Stimulated activated CD4-positive, alpha-beta T cell treated with anti-CD3 and anti-CD28 coated beads, TNF-alpha, amount 100 ng/mL, for 4 hours (primary cell): ENCODE measurements at places on chromosomes 2 and 18.

GRCh38 chr2:162103443-162104009 is 29.5 kb upstream of the DPP4 start:
- DNase-seq: no peak

DNA sequence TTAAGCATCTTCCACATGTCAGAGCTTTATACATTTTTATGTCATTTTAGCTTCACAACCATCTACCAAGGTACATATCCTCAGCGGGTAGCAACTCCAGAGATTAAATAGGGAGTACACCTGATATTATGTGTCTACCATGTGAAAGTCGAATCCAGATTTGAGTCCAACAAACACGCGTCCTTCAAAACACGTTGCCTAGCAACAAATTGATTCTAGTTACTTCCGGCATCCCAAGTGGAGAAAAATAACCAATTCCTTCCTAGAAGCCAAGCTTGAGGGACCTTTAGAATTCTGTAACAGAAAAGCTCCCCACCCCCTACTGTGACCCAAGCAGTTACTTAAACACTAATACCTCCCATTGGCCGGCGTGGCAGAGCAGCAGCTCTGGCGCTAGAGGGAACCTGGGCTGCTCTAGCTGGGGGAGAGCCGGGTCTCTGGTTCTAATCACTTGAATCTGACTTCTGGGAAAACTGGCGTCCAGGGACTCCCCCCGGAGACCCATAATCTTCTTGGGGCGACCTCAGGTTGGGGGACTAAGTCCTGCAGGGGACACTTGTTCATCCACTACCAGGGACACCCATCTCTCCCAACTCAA is at the start of gene ERICH2:
TSS of gene ERICH2 (plus strand) at position 371 of the 598 bp plus-strand sequence. CDS start 304 bp downstream, outside the sequence.
- DNase-seq: no peak

DNA sequence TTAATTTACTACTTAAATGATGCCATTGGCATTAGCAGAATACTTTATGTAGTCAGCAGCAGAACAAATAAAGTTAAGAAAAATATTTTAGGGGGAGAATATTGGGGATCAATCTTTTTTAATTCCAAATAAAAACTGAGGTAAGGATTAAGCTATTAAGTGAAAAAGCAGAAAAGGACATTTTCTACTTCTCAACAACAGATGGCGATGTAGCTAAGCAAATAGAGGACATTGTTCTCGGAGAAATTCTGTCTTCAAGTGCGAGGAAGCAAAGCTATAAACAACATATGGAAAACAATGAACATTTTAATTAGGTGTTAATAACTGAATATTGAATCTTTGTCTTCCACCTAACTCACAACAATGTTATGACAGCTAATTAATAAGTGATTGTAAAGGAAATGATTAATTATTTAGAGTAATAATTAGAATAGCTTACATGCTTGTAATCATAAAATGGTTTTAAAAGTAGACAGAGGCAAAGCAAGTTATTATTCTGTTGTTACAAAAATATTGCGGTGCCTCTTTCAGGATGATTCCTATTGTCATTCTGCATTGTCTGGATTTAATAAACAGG is 32.9 kb upstream of the CCDC93 start:
- no peak for DNase-seq

GRCh38 chr2:101297383-101297782 is 11.1 kb downstream of the RNF149 start:
- DNase-seq: no peak

GRCh38 chr2:28155627-28156026 is 237.0 kb upstream of the FOSL2 start:
- DNase-seq: no peak

- DNase-seq: no peak
Measured at GRCh38 chr18:70907673-70908072, 618.8 kb downstream of the SOCS6 start.

DNA sequence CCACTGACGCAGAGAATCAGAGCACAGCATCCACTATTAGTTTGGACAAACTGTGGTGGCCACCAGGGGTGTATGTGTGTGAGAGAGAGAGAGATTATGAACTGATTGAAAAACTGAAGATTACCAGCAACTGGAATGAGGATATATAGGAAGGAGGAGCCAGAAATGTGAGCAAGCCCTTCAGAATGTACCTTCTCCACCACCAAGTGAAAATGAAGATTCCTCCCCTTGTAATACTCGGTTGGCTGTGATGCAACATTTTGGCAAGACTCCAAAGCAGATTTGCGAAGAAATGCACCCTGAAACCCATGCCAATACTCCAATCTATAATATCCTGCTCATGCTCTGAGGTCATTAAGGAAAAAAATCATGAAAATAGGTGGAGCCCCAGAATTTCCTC is 121.2 kb upstream of the SLC35G4 start:
- no peak for DNase-seq

GRCh38 chr18:3305933-3306332 is 44.0 kb downstream of the MYL12B start:
- DNase-seq: no peak

DNA sequence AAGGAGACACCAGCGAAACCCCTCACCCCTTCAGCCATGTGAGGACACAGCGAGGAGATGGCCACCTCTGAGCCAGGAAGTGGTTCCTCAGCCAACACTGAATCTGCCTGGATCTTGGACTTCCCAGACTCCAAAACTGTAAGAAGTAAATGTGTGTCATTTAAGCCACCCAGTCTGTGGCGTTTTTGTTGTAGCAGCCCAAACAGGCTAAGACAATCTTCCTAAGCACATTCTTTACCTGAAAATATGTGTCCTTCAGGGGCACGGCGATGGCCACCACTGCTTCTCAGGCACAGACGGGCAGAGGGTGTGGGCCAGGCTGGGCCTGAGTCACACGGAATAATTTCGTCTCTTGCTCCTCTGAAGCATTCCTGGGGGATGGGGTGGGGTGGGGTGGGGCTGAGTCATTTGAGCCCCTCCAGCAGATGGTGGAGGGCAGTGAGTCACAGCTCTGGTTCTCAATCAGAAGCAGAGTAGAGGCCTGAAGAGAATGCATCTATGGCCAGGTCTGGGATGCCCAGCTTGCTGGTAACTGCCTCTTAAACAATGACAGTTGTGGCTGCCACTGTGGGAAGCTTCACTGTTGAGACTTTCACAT is 142.4 kb downstream of the CAPN13 start:
- no peak for DNase-seq

DNA sequence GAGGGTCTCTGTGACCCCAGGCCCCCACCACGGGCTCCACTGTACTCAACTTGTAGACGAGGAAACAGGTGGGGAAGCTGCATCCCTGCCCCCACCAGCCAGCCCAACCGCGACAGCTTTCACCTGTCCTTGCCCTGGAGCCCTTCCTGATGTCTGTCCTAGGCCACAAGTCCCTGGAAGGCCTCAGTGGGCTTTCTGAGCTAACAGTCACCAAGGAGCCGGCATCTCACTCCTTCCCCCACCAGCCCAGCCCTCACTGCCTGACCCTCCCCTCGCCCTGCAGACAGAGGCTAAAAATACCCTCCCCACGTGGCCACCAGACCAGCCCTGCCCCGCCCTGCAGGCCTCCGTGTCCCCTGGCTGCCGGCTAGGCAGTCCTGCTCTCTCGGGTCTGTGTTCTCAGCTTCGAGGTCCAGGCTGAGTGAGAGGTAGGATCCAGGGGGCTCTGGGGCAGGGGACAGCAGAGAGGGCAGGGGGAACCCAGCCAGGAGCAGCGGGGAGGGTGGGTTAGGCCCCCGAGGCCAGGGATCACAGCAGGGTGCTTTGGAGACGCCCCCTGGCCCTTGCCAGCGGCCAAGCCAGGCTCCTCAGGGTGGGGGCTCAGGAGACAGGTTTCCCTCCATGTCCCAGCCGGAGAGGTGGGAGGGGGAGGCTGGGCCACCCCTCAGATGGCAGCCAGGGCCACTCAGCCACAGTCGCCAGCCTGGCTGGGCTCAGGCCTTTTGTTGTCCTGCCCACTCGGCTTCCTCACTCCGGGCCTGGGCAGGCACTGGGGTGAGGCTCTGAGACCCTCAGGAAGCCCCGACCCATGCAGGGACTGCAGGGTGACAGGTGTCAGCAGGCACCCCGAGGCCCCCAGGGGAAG is at the start of gene KLHL30:
TSS of gene KLHL30 (plus strand) at position 338 of the 865 bp plus-strand sequence. CDS start 2,087 bp downstream, outside the sequence.
- DNase-seq: no peak

DNA sequence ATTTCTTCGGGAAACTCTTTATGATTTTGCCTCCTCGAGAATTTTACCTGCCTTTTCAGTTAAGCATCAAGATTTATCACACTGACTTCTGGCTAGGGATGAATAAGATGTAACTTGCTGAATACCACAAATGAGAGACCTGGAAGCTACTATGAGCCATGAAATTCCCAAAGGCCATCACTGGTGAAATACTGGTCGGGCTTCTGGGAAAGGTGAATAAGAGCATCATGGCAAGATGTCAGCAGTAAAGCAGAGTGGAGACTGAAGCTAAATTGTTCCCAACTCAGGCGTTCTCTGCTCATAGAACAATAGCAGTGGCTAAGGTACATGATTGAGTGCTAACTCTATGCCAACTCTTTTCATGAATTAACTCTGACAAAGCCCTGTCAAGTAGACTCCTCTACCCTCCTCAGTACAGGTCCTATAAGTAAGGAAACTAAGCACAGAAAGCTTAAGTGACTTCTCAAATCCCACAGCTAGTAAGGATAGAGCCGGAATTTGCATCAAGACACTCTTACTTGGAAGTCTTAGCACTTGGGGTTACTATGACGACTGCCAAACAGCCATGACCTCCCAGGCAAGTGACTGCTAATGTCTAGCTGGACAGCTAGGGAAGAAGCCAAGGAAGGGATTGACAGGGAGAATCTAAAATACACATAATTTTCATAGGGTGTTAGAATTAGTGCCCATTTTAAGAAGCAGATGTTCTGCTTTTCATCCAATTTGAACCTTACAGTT is 22.7 kb upstream of the DSC3 start:
- no peak for DNase-seq

GRCh38 chr2:28779001-28779400 is 27.4 kb downstream of the PPP1CB start:
- no peak for DNase-seq

DNA sequence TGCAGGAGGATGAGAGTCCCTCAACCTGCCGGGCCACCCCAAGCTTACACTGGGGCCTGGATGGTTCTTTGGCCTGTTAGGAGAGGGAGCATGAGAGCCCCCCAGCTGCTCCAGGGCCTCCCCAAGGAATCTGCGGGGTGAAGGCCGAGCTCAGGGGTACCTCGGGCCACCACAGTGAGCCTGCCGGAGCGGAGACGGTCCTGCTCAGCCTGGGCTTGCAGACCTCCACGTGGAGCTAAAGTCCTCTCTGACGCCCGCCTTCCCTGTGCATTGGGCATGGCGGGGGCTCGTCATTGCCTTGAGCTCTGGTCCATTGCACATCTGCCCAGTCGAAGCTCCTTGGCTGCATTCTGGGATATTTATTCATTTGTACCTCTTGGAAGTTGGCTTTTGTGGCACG is 62.7 kb downstream of the ASB1 start:
- DNase-seq: no peak

DNA sequence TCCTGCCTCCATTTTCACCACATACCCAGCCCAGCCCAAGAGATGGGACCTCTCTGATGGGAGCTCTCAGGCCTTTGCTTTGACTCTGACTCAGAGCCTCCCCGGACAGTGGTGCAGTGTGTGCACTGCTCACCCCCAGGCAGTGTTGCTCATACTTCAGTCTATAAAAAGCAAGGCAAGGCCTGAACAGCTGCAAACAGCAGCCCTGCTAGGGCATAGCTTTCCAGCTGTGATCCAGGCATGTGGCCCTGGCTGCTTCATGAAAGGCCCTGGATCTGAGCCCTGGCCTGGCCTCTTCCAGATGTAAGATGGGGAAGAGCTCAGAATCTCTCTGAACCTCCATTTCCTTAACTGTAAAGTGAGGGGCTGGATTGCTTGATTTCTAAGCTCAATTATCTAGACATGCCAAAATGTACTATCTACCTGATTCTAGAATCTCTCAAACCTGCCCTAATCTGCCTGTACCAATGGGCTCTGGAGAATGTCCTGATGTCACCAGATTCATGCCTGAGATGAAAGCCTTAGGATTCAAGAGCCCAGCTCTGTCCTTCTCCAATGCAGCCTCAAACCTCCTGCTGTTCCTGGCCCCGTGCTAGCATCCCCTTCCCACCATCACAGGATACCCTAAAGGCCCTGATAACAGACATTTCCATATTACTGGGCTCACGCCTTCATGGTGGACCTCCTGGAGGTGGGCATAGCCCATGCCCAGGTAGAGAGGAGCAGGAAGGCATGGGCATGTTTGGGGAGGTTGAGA is 206.9 kb downstream of the ARL4C start:
- no peak for DNase-seq

DNA sequence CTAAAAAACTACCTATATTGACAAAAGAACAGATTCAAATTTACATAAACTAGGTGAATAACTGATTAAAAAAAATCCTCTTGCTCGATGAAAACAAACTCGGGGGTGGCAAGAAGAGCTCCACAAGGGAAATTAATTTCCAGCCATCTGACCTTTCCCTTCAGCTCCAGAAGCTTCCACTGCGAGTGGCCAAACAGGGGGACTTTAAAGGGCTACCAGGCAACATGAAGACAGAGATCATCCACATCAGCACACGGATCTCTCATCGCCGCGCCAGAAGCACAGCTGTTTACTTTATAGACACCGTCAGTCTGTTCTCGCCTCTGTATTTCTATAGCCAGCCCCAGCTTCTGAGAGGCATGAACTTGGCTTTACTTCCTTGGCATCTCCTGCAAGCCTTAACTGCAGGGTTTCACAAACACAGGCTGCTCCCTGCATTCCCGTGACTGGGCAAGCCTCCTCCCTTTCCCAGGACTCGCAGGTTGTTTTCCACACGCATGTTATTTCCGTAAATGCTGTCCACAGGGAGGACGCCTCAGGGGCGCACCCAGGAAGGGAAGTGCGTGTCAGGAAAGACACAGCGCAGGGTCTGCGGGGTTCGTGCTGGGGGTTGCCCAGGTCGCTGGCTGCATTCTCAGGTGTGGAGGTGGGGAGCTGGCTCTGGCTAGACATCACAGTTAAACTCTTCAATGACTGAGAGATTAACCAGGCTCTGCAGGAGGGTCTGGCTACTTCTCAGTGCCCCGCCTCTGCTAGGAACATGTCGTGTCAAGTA is 85.0 kb downstream of the USP40 start:
- DNase-seq: no peak

- no peak for DNase-seq
Measured at GRCh38 chr18:57891707-57892391, 88.7 kb upstream of the ATP8B1 start.

GRCh38 chr18:12315490-12315889 is 7.4 kb downstream of the TUBB6 start:
- no peak for DNase-seq

DNA sequence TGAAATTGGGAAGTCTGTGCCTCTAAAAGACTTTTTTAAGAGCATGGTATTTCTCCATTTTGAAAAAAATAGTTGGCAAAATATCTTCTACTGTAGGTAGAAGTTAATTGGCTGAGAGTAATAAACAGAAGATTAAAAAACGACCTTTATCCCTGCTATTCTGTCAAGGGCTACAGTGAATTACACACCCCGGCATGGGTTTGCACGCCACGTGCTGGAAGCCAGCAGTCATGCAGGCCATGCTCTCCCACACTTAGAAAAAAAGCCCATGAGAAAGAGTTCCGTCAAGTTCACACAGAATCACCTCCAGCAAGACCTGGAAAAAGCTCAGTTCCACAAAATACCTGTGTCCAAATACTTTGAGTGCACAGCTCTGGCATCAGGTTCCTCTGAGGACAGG is 26.8 kb downstream of the FAM110C start:
- DNase-seq: no peak
